Erythroblast (primary cell): ENCODE measurements at places on chromosomes 2 and 18.
A peak's percentile ranks its signal among the peaks of the same experiment; 100 is the strongest.

- DNase-seq = peak; percentile 32
Measured at GRCh38 chr2:182650704-182651103, 65.4 kb upstream of the DNAJC10 start.

DNA sequence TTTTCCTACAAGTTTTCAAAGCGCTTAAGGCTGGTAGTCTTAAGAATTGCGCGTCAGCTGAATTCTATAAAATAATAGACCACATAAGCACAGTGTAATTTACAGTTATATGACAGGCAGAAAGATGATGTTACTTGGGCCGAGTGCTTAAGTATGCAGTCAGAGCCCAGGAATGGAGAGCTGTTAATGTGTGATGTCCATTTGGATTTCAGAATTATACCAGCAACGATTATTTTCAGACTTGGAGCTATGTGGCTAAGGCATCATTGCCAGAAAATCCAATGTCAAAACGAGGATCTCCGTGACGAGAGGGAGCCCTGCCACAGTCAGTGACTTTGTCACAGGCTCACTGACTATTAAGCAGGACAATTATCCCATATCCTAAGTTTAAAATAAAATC lies 3.4 kb downstream of the KLF7 start:
- no peak for DNase-seq

- no peak for DNase-seq
Measured at GRCh38 chr2:66387016-66387753, 47.7 kb upstream of the MEIS1 start.

DNA sequence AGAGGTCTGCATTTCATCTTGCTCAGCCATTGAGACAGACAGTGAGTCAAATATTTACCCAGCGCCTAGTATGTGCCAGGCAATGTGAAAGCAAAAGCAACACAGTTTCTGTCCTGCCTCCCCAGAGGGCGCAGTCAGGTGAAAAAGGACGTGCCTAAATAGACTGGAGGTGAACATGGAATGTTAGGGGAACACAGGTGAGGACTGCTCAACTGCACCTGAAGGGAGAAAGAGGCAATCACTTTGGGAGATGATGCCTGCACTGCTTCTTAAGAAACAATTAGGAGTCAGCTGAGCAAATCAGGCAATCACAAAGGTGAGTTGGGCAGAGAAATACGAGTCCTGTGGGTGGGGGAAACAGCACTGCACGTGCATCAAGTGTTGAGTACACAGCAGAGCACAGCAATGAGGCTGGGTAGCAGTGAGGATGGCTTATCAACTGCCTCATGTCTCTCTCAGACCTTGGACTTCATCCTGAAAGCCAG lies 218.3 kb upstream of the SMAD7 start:
- no peak for DNase-seq

DNA sequence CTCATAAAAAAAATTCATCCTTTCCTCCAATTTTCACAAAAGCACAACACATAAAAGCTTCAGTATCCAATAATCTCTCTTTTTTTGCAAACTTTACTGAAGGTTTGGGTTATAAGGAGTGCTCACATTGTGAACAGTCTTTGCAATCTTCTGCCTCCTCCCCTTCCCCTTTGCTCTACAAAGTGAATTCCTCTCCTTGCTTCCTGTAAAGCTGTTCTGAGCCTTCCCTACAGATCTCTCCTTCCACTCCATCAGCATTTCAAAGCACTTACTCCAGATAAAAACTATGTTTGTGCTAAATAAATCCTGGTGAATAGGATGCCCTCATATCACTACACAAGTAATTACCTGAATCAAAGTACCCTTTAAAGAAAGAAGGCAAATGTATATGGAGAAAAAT lies 4.6 kb upstream of the PDK1 start:
- DNase-seq = no peak
